Effector CD4-positive, alpha-beta T cell (primary cell): ENCODE measurements at places on chromosomes 13 and 19.

DNA sequence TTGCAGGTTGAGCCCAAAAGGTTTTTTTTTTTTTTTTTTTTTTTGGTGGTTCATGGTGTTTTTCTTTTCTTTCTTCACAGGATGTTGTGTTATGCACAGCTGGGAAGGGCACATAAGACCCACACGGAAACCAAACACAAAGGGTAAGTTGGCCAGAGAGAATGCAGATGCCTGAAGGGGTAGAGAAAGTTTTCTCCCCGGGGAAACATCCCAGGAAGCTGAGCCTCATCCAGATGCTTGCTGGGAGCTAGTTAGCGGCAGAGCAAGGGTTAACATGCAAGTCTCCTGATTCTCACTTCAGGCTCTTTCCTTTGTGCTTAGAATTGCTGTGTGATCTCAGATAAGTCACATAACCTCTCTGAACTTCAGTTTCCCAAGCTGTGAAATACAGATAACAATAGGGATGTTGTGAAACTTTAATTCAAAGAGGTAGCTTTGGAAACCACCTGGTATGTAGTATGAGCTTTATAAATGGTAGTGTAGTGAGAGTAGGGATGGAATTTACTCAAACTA is 3.1 kb downstream of the ADGRE1 start:
- DNase-seq: no peak

- no peak for DNase-seq
Observed at GRCh38 chr19:49488046-49488862, 846 bp downstream of the RPL13A start.

DNA sequence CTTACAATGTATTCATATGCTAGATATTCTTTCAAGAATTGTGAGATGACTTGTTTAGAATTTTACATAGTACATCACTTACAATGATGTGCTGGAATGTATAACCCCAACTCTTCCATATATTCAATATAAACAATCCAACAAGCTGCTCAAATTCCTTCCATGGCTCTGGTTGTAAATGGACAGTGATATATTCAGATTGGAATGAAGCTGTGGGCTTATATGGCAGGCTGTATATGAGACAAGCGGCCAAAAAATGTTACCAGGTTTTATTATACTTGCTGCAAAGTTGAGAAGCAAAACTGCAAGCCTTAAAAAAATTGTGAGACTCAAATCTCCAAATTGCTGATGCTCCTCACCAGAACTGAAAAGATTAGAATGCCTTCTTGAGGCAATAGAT is 83.6 kb upstream of the KLF12 start:
- no peak for DNase-seq

- DNase-seq: no peak
Observed at GRCh38 chr19:13931391-13932148, 6.6 kb downstream of the PODNL1 start.

DNA sequence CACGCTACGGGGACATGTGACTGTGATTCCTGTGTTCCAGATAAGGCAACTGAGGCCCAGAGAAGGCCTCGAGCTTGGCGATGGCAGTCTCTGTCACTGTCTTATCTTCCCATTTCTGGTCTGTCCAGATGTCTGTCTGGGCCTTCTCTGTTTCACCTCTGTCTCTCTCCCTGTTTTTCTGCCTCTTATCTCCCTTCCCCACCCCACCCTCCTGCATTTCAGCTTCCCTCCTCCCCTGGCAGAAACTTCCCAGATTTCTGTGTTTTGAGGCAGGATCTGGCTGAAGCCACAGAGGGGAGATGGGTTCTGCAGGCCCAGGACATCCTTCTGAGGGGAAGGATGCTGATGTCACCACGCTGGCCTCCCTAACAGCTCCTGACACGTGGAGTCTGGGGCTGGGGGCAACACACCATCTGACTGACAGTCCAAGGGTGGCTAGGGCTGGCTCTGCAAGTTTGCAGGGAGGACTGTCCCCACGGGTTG is 14.4 kb downstream of the PAK4 start:
- no peak for DNase-seq

- no peak for DNase-seq
Observed at GRCh38 chr13:18952225-18953016, 229.2 kb downstream of the TUBA3C start.

DNA sequence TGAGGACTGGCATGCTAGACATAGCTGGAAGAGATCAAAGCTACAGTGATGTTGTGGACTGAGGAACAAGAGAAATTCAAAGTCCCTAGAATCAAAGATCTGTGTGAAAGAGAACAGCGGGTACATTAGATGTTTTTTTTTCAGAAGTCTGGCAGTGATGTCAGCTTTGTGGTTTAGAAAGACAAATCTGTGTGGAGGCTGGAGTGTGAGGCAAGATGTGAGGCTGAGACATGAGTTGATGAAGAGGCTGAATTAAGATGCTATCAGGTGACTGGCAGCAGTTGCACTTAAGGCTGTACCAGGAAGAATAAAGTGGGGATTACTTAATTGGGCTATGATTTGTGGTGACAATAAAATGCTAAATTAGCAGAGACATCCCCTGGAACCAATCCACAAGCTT is 46.5 kb downstream of the DNAJC3 start:
- DNase-seq: no peak

GRCh38 chr13:37806666-37807065 is 62.9 kb downstream of the TRPC4 start:
- DNase-seq: no peak

DNA sequence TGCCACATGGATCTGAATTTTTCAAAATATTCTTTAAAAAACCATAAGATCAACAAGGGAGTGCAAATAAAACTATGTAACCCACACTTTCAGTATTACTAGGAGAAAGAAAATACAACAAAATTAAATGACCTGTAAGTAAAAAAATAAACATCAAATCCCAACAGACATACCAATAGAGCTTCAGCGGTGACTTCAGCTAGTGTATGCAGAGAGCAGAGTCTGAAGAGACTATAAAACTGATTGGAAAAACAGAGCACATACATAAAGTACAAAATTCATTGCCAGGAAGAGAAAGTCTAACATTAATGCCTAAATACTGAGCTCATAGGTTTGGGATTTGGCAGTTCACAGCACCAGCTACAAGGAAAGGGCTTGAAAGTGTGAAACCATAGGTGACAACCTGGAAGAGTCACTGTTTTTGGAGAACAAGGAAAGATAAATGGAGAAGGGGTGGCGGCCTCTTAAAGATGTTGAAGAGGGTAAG is 291.1 kb downstream of the LMO7 start:
- no peak for DNase-seq

- DNase-seq: no peak
Observed at GRCh38 chr13:94658926-94659597, 53.3 kb downstream of the SOX21 start.

GRCh38 chr13:109955598-109955997 is 169.2 kb upstream of the IRS2 start:
- no peak for DNase-seq

- no peak for DNase-seq
Observed at GRCh38 chr13:48545608-48546007, 12.7 kb upstream of the RCBTB2 start.

- DNase-seq: no peak
Observed at GRCh38 chr13:31242916-31243315, 43.1 kb downstream of the B3GLCT start.

DNA sequence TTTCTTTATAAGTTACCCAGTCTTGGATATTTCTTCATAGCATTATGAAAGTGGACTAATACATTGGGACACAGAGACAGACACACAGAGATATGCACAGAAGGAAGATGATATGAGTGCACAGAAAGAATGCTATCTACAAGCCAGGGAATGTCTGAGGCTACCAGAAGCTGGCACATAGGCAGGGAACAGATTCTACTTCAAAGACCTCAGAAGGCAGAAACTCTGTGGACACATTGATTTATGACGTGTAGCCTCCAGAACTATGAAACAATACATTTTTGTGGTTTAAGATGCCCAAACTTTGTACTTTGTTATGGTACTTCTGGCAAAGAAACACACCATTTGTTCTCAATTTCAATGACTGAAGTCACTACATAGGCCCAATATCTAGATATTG is 556.7 kb downstream of the PCDH9 start:
- DNase-seq: no peak

- no peak for DNase-seq
Observed at GRCh38 chr19:17754634-17755442, 3.6 kb downstream of the FCHO1 start.

- no peak for DNase-seq
Observed at GRCh38 chr13:66089711-66090110, 1140.4 kb downstream of the PCDH9 start.

- no peak for DNase-seq
Observed at GRCh38 chr13:33072282-33072681, 56.1 kb downstream of the KL start.

GRCh38 chr13:50731400-50731799 is 112.1 kb downstream of the DLEU7 start:
- DNase-seq: no peak

- no peak for DNase-seq
Observed at GRCh38 chr13:96934889-96935489, 59.3 kb downstream of the OXGR1 start.

- DNase-seq: no peak
Observed at GRCh38 chr19:5148794-5149190, 179.9 kb downstream of the KDM4B start.

- no peak for DNase-seq
Observed at GRCh38 chr13:75825161-75825560, 189.0 kb downstream of the LMO7 start.

- no peak for DNase-seq
Observed at GRCh38 chr19:46844067-46844489, 6.6 kb downstream of the AP2S1 start.

DNA sequence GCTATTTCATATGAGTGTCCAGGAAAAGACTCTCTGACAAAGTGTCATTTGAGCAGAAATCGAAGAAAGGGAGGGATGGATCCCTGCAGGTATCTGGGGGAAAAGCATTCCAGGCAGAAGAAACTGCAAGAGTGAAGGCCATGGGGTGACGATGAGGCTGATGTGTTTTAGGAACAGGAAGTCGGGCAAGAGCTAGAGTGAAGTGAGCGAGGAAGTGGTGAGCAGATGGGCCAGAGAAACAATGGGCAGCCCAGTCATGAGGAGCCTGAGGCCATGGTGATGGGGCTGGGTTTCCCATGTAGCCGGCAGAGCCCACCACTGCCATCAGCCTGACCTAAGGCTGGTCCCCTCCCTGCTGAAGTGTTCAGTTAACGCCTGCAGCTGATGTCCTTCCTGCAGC is 150.2 kb downstream of the TNFSF13B start:
- no peak for DNase-seq

DNA sequence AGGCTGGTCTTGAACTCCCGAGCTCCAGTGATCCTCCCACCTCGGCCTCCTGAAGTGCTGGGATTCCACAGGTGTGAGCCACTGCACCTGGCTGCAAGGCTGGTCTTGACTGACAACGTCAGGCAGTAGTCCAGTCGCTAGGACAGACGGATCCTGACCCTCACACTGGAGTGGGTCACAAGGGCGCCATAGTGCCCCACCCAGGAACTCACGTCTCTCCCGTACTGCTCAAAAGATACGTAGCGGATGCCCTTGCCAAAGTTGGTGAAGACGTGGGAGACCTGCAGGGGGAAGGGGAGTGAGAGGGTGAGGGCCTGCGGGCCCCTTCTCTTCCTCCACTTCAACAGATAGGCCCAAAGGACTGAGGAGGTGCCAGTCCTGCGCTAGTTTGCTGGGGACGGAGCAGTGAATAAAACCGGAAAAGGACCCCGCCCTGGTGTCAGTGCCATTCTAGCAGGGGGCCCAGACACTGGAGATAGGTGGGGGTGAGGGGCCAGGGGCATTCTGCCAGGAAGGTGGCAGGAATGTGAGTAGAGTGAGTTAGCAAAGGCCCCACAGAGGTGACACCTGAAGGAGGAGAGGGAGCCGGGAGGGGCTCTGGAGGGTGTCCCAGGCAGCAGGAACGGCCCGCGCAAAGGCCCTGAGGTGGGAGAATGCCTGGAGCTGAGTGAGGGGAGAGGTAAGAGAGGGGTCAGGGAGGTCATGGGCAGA is 11.9 kb downstream of the MRPS12 start:
- DNase-seq: no peak

GRCh38 chr19:13441810-13442512 is 64.3 kb downstream of the CACNA1A start:
- peak; percentile 38 for DNase-seq
